NCI-H2081 (cell line): ENCODE measurements at places on chromosomes 7 and 10.

DNA sequence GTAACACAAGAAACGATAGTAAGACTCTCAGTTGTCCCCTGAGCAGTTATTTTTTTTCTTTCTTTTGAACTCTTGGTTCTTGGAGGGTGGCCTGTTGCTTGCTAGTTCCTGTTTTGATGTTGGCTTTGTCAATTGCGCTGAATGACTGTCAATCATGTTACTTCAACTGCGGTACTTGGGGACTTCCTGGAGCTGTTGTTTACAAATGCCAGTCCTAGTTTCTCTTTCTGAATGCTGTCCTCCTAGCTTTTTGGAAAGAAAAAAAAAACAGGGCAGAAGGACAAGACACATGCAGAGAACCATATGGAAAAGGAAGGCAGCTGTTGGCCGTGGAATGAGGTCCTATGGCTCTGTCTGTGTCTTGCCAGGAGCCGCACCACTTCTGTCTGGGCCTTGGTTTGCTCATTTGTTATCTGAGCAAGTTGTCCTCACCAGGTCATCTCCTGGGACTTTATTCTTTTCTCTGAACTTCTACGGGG is 7.0 kb upstream of the PDCD4 start:
- DNase-seq, result no peak

DNA sequence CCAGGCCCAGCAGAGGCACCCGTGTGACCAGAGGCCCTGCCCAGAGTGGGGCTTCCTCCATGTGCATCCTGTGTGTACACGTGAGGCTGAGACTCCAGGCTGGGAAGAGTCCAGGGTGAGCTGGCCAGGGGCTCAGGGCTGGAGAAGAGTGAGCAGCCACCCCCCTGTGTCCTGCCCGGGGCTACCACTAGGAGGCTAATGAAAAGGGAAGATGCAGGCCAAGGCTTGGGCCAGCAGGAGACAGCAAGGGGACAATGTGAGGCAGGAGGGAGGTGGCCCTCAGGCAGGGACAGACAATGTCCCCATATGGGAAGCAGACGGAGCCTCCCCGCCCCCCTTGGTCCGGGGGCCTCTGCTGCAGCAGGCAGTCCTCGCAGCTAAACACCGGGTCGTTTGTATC is 102.0 kb downstream of the HIF1AN start:
- peak; percentile 4 for DNase-seq

GRCh38 chr10:35442028-35442427 is 105.7 kb downstream of the CCNY start:
- DNase-seq, result no peak

GRCh38 chr7:78779788-78780187 is 673.7 kb downstream of the MAGI2 start:
- no peak for DNase-seq

GRCh38 chr7:23044581-23044980 is 30.7 kb upstream of the HYCC1 start:
- DNase-seq, result peak; percentile 60

GRCh38 chr10:44194435-44194834 is 190.5 kb downstream of the CXCL12 start:
- DNase-seq, result no peak

- no peak for DNase-seq
Measured at GRCh38 chr7:754531-755412, 27.7 kb upstream of the PRKAR1B start.

GRCh38 chr7:2702594-2702957 is 14.6 kb downstream of the AMZ1 start:
- no peak for DNase-seq

DNA sequence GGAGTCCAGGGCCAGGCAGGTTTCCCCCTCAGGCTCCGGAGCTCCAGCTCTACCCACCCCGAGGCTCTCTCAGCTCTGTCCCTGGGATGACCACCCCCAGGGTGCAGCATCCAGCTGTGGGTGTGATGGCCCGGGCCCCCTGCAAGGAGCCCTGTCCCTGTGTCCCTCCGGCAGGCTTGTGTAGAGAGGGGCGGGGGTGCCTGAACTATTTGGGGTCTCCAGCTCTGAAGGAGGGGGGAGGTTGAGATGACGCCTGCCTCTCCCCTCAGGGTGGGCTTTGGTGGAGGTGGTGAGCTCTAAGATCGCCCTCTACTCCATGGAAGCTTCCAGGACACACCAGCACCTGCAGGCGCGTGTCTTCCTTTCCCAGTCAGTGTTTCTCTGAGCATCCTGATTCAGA is 39.4 kb downstream of the ADRA2A start:
- DNase-seq, result no peak

GRCh38 chr10:109939315-109939961 is 16.1 kb upstream of the XPNPEP1 start:
- no peak for DNase-seq

GRCh38 chr7:15610503-15610902 is 48.7 kb upstream of the AGMO start:
- no peak for DNase-seq

GRCh38 chr7:116196947-116197346 is 13.4 kb upstream of the TES start:
- DNase-seq, result no peak

- DNase-seq, result no peak
Measured at GRCh38 chr7:30475580-30475979, 3.0 kb downstream of the NOD1 start.

DNA sequence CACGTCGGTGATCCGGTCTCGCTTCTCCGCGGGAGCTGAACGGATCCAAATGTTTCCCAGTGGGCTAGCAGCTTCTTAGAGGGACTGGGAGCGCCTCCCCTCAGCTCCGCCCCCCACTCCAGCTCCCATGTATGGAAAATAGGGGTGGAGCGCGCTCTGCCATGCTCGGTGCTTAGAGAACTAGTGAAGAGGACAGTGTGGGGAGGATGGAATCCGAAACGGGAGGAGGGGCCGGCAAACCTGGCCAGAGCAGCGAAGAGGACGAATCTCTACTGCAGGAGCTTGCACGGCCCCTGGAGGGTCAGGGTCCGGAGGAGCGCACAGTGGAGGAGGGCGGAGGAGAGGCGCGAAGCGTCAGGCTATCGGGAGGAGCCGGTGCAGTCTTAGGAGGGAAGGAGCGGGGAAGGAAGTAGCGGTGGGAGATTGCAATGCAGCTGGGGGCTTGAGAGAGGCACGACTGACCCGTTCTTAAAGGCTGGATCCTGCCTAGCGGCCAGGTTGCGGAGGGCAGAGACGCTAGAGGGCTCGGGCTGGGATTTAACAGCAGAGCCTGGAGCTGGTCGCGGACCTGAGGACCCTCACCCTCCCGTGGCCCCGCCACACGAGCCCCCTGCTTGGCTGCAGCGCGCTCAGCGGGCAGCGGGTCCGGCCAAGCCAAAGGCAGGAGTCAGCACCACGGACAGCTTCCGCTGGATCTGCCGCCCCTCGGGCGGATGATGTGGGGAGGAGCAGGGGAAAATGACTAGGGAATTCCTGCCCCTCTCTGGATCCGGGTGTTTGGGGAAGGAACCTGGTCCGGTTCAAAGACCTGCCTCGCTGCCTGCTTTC is at the start of gene PRLHR:
Gene PRLHR (minus strand): TSS at position 51 of the 828 bp plus-strand sequence. CDS start 404 bp downstream, outside the sequence.
- no peak for DNase-seq

DNA sequence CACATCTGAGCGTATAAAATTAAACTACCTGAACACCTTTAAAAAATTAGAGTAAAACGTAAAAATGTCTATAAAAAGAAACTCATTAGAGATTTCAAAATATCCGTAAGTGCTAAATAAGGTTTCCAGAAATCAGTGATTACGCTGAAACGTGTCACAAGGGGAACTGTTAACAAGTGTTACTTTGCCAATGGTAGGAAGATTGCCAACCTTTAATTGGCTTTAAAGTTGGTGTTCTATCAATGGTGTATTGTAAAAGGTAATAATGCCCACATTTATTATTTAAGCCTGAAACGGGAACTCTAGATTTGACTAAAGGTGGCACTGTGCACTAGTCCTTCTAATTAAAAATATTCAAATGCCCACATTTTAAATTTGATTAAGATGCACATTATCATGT is 37.8 kb upstream of the HIBADH start:
- no peak for DNase-seq

GRCh38 chr7:130932667-130933432 is 198.8 kb upstream of the KLF14 start:
- DNase-seq, result no peak

DNA sequence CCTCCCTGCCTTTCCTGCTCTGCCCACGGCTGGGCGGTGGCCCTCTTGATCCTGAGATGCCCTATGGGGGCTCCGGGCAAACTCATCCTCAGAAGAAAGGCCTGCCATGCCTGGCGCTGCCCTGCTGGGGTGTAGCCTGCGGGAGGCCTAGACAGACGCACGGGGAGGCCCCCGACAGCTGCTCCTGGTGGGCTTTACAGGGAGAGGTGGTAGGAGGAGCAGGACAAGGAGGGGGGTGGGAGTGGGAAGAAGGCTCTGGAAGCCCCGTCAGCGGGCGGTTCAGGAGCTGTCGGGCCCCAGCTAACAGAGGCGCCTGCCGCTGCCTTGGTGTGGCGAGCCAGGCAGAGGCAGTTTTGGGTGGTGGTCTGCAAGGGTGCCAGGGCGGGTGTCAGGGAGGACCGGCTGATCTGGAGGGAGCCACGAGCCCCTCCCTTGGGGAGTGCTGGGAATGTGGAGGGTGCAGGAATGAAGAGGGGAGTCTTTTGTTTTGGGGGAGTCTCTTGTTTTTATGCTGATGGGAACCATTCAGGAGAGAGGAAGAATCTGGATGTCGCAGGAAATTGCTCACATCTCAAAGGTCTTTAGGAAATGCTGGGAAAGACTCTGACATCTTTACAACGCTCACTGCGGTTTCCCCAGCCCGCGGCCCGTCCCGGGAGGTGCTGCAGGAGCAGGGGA is 63.5 kb downstream of the CFAP46 start:
- no peak for DNase-seq

DNA sequence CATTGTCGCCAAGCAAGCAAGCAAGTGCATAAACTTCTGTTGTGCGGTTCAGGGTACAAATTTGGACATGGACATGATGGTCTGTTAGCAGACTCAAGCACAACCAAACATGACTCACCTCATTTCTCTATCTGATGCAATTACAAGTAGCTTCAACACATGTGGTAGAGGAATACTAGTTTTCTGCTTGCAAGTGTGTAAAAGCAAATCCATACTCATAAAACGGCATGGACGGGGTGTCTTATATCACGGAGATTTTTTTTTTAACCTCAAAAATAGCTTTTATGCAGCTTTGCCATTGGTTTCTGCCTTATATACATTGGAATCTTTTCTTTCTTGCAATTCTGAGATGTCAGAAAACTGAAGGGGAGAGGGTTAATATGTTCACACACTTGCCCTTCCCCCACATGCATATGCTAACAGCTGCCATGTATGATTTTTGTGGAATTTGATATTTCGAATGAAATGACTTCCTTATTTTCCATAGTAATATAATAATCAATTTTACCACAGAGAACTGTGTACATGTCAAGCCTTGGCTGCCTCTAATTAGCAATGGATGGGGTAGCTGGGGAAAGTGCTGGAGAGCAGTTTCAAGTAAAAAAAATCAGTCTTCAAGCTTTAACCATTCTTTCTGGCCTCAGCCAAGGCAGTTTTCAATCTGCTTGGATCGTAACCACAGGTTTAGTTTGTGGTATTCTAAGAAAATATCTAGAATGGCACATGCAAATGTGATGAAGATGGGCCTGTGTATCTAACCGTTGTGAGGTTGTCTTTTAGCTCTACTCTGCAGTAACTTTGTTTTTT is 106.0 kb upstream of the PDCD4 start:
- no peak for DNase-seq

DNA sequence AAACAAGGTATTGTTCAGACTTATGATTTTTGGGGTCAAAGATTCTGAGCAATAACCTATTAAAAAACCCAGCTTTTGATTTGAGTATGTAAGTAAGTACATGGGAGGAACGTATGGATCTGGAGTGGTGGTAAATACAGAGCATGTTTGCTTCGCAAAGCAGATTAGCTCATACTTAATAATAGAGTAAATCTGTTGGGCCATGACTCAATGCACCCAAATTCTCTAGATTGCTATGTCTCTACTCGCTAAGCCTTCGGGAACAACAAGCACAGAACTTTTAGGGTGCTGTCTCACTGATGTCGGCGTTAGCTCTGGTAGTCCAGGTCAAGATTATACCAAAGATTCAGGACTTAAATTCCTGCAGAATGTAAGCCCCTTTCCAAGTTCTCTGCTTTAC is 807 bp upstream of the MINPP1 start:
- no peak for DNase-seq

DNA sequence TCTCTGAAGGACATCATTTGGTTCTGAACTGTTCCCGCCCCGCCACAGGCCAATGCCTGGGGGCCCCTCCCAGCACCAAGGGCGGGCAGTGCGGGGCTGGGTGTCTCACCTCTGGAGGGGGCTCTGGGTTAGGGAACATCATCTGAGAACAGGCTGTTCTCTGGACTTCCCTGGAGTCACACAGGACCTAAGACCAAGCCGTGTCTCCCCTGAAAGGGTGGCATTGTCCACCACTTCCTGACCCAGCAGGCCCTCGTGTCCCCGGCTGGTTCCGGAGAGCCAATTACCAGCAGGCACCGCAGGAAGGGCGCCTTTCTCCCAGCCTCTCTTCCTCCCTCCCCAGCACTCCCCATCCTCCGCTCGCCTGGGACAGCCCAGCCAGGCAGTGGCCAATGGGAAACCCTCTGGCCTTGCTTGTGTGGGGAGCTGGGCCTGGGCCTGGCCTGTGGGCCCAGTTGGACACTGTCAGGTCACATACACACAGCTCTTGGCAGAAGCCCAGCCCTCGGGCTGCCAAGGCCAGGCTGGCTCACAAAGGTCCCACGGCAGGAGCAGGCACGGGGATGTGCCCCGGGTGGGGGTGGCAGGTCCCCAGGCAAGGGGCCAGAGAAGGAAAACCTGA is 119.5 kb downstream of the SPDYE5 start:
- DNase-seq, result no peak

GRCh38 chr7:75842836-75843446 is 29.3 kb upstream of the CCL24 start:
- DNase-seq, result no peak

GRCh38 chr7:85627791-85628586 is 441.1 kb upstream of the SEMA3D start:
- peak; percentile 34 for DNase-seq
